ENCODE measurements at places on chromosomes 4 and X. TPM values are rescaled to one million over a fixed set of nuclear protein-coding genes. Genes with fewer than 3 reads are reported as not detected.

- H3K4me3 ChIP-seq = no peak overlapping the region
- DNase-seq = no peak
- H3K27me3 ChIP-seq = no peaks in the 10 kb centered on the region
- H3K4me1 ChIP-seq = no peaks in the 10 kb centered on the region
Observed at GRCh38 chr4:133598779-133599178, 449.7 kb downstream of the PCDH10 start.

DNA sequence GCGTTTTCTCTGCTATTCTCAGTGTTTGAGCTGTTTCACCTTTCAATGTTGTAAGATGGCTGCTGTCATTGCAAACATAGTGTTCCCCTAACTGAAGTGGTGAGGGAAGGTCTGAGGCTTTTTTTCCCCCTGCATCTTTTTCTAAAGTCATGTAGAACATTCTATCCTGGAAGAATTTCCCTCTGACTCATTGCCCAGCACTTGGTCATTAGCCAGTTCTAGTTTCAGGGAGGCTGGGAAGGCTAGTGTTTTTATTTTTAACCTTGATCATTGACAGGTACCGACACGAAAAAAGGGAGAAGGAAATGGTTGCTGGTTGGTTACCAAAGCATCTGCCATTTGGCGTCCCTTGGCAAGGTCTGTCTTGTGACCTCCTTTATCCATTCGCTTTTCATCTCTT lies 6.6 kb downstream of the LANCL3 start:
- H3K36me3 ChIP-seq = no peaks in the 10 kb centered on the region
- DNase-seq = no peak
- H3K27ac ChIP-seq = no peak overlapping the region
- peaks cover 7% of the 10 kb centered on the region for H3K27me3 ChIP-seq
- peaks cover 2% of the 10 kb centered on the region for H3K4me1 ChIP-seq
- H3K4me3 ChIP-seq = no peak overlapping the region

DNA sequence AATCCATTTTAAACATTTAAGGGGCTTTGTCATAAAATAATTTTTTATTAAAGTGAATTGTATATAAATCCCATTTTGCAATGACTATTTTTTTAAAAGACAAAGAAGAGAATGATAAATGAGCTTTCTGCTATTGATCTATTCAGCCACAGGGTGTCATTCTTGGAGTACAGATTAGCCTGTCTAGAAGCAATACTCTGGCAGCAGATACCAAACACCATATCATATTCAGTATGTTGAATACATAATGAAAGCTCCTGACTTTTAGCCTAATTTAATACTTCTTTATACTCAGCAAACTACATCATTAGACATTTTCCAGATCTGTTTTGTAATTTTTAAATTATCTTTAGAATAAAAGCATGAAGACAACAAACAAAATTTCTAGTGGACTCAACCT lies 496.3 kb downstream of the PDGFC start:
- no peak overlapping the region for H3K4me3 ChIP-seq
- no peaks in the 10 kb centered on the region for H3K4me1 ChIP-seq
- no peak for DNase-seq
- H3K27ac ChIP-seq = no peak overlapping the region

DNA sequence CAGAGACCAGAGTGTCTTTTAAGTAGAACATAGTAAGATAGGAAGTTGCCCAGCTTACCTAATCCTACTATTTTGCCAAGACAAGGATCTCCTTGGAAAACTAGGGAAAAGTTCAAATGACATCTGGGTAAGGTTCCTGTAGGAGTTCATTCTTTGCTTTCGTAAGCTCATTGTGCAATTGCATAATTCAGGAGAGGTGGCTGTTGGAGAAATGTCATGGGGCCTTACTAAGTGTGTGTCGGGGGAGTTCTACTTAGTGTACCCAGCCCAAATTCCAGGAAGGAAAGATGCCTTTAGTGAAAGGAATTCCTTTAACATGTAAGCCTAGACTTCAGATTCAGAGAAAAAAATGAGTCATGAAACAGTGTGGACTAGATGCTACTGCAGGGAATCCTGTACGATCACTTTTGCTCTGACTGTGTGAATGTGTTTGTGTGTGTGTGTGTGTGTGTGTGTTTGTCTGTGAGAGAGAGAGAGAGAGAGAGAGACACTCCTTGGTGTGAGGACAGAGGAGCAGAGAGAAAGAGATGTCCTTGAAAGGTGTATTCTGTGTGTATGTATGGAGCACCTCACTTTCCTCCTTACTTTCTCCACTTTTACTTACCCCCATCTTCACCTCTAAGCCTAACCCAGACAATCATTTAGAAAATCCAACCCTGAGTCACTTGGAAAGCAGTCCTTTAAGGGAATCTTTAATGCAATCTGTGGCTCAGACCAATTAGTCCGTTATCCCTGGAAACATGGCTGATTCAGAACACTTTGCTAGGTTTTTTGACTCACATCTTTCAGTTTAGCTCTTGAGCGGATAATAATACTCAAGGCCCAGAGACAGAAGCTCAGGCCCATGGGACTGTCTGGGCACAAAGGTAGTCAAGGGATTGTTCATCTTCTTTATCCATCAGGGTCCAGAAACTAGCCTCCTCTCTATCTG lies 114.5 kb upstream of the ACSL4 start:
- DNase-seq = no peak
- peaks cover 2% of the 10 kb centered on the region for H3K36me3 ChIP-seq
- no peaks in the 10 kb centered on the region for H3K27me3 ChIP-seq
- no peak overlapping the region for H3K27ac ChIP-seq
- H3K4me1 ChIP-seq = peaks cover 5% of the 10 kb centered on the region
- H3K4me3 ChIP-seq = no peak overlapping the region

DNA sequence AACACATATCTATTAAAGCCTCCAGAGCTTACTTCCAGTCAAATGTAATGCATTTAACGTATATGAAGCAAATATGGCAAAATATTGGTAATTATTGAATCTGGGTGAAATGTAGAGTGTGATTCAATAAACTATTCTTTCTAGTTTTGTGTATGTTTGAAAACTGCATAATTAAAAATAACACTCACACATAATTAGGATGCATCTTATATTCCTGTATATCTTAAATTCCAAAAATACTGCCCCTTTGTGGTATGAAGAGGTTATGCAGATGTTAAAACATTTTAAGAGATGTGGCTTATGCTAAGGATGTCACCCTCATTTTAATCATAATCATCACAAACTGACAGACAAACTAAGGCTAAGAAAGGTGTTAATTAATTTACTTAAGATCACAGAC lies 182.9 kb downstream of the COX18 start:
- no peaks in the 10 kb centered on the region for H3K4me1 ChIP-seq
- no peak overlapping the region for H3K27ac ChIP-seq
- H3K4me3 ChIP-seq = no peak overlapping the region
- no peak for DNase-seq

GRCh38 chr4:156946516-156947424 lies 24.8 kb downstream of the PDGFC start:
- no peaks in the 10 kb centered on the region for H3K36me3 ChIP-seq
- no peak overlapping the region for H3K4me3 ChIP-seq
- no peak for DNase-seq
- no peaks in the 10 kb centered on the region for H3K27me3 ChIP-seq
- no peaks in the 10 kb centered on the region for H3K4me1 ChIP-seq

Gene FGA
- total RNA-seq = not detected

Gene ITM2A
- 194 TPM for total RNA-seq

Gene FREM3
- 0.35 TPM for total RNA-seq
